ENCODE measurements at places on chromosomes 12 and 14. TPM values are rescaled to one million over a fixed set of nuclear protein-coding genes. Genes with fewer than 3 reads are reported as not detected.

GRCh38 chr14:99350751-99351150, 78.8 kb upstream of the BCL11B start:
- no peak for DNase-seq

GRCh38 chr14:86414146-86414545, 884.2 kb downstream of the FLRT2 start:
- no peak for DNase-seq

- DNase-seq: no peak
Observed at GRCh38 chr14:106044515-106044914, 518.1 kb downstream of the TMEM121 start.

- no peak for DNase-seq
Observed at GRCh38 chr12:105476616-105477015, 146.1 kb downstream of the C12orf75 start.

GRCh38 chr12:110591451-110592051, 8.4 kb upstream of the PPTC7 start:
- DNase-seq: no peak

- DNase-seq: peak; percentile 90
Observed at GRCh38 chr14:94036313-94037167, 10.4 kb downstream of the OTUB2 start.

GRCh38 chr12:67091204-67091603, 178.0 kb upstream of the CAND1 start:
- DNase-seq: no peak

GRCh38 chr12:7061596-7061995, 1.1 kb downstream of the C1S start:
- no peak for DNase-seq

DNA sequence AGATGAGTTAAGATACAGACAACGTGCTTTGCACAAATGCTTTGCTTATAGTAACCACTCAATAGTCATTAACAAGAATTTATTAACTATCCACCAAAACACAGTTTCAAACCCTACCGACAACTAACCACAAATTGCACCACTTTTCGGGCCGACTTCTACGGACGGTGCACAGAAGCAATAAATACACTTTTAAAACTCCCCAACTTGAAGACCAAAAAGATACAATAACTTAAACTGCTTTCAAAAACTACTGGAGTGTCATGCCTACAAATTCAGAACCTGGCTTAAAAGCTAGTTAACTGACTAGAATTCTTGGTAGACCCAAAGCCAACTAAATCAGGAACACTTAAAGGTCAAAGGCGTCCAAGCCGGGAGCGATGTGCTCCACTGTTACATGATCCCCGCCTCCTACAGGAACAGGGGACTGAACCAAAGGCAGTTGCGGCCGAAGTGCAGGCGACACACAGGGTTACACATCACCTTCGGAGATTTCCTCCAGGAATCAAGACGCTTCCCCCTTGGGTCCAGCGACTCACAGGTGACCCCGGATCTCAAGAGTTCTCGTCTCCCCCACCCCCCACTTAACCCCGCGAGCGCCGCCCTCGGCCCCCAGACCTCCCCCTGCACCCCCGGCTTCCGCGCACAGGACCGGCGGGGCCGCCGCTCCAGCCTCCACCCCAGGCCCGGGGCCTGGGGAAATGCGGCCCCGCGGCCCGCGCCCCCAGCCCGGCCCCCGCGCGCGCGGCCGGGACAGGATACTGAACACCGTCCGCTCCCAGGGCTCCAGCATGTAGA, 507 bp downstream of the SPTSSA start:
- DNase-seq: peak; percentile 33

DNA sequence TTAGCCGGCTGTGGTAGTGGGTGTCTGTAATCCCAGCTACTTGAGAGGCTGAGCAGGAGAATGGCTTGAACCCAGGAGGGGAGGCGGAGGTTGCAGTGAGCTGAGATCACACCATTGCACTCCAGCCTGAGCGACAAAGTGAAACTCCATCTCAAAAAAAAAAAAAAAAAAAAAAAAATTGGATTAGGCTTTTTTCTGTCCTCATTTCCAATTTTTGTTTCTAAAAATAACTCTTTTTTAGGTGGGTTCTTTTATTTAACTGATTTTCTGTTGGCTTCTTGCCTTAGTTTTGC, 863.7 kb downstream of the LRFN5 start:
- DNase-seq: no peak

GRCh38 chr12:48118284-48118871, 786 bp upstream of the PFKM start:
- DNase-seq: no peak

GRCh38 chr12:124800506-124800905, 63.2 kb downstream of the SCARB1 start:
- no peak for DNase-seq

GRCh38 chr12:79069009-79069408, 204.4 kb downstream of the SYT1 start:
- no peak for DNase-seq

- no peak for DNase-seq
Observed at GRCh38 chr14:59213368-59214315, 25.2 kb downstream of the DAAM1 start.

GRCh38 chr12:52149651-52150241, 42.1 kb downstream of the KRT80 start:
- DNase-seq: no peak

- DNase-seq: peak; percentile 3
Observed at GRCh38 chr12:9149372-9149771, 33.7 kb upstream of the A2M start.

DNA sequence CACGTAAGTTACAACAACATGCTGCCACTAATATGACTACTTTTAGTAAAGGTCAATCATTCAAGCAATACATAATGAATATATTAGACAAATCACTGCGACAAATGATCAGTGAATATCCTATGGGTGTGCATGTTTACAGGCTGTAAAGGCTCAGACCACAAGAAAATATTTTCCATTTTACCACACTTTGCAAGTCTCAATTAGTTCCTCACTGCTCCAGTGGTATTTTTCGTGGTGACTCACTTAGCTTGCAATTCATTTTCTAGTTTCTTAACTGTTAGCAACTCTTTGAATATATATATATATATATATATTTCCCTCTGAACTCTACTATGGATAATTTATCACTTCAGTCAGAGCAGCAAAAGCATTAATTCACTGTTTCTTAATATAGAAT, 96.9 kb downstream of the EML5 start:
- no peak for DNase-seq

GRCh38 chr12:38144601-38145436, 171.8 kb upstream of the ALG10B start:
- no peak for DNase-seq

GRCh38 chr12:9104087-9104486, 11.6 kb downstream of the A2M start:
- no peak for DNase-seq

- no peak for DNase-seq
Observed at GRCh38 chr14:76495983-76496382, 120.0 kb downstream of the ESRRB start.

DNA sequence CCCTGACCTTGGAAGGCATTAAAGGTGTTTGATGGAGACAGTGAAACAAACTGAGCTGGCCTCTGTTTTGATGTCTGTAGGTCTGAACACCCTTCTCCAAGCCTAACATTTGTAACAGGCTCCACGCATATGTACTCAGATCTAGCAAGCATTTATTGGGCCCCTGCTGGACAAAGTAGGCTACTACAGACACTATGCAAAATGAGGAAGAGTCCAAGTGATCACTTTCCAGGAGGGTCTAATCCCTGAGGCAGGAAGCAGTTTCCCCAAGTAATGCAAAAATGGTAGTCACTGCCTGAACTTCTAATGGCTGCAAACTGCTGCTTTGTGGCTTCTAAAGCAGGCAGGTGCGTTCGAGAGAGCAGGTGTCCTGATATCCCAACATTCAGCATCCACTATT, 405.8 kb downstream of the MED13L start:
- DNase-seq: peak; percentile 5

- DNase-seq: peak; percentile 75
Observed at GRCh38 chr12:101939856-101940265, 62.5 kb downstream of the DRAM1 start.

DNA sequence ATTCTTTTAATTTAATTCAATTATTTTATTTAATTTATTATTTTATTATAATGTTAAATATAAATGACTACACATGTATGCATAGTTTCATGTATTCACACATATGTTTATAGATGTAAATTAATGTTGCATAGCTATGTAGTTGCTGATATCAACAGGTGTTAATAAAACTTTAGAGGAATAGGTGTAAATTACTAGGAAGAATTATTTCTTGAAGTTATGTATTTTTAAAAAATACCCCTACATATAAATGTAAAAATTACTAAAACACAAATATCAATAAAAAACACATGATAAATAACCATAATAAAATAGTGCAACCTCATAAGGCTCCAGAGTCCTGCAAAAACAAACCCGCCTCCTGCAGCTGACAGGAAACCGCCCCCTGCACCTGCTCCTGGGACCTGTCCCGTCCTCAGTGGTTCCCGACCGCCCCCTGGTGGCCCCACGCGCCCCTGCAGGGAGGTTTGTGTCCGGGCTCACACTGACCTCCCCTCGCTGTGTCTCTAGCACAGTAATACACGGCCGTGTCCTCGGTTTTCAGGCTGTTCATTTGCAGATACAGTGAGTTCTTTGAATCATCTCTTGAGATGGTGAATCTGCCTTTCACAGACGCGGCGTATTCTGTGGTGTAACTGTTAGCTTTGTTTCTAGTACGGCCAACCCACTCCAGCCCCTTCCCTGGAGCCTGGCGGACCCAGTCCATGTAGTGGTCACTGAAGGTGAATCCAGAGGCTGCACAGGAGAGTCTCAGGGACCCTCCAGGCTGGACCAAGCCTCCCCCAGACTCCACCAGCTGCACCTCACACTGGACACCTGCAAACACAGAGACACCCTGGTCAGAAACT, 1264.0 kb downstream of the TMEM121 start:
- DNase-seq: peak; percentile 92

DNA sequence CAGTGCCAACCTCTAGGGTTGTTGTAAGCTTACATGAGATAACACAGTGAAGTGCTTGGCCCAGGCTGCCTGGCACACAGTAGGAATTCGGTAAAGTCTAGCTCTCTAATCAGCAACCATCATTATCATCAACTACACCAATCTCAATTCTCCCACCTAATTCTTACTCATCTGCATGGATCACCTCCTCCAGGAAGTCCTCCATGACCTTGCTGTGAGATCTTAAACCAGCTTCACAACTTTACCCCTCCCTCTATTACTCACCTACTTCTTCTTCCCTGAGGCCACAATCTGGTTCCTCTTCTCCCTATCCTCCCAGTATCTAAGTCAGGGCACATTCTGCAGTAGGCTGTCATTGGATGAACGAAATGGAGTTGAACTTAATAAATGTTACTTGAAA, 67.3 kb downstream of the GSC start:
- DNase-seq: no peak

- DNase-seq: no peak
Observed at GRCh38 chr12:58981961-58982360, 61.7 kb upstream of the LRIG3 start.

DNA sequence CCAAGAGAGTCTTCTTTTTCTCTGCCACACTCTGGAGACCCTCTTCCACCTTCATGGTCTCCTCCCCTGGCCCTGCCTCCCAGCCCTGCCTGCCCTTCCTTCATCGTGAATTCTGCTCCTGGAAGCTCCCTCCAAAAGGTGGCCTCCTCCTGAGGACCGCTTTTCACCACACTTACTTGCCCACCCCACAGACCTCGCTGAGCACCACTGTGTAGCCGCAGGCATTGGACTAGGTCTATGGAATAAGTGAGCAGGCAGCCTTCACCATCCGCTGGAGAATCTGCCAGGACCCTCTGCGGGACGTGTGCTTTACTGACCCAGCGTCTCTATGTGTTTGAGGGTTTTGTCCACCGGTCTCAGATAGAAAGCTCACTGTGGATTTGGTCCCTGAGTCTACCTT, 9.7 kb upstream of the KRT5 start:
- DNase-seq: no peak

DNA sequence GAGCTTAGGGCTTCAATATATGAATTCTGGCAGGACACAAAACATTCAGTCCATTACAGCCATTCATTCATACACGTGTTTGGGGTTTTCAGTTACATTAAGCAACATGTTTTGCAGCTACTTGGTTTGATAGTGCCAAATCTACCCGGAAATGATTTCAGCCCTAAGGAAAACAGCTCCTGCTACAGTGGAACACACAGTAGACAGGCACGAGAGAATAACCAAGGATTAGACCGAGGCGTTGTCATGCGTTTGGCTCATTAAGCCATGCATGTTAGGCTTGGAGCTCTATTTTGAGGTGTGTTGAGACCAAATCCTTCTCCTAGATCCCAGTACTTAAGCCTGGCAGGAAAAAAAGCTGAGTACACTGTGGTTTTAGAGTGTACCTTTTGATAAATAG, 177.4 kb downstream of the PRKCH start:
- DNase-seq: no peak

- peak; percentile 4 for DNase-seq
Observed at GRCh38 chr14:35985474-35986218, 159.5 kb downstream of the BRMS1L start.

DNA sequence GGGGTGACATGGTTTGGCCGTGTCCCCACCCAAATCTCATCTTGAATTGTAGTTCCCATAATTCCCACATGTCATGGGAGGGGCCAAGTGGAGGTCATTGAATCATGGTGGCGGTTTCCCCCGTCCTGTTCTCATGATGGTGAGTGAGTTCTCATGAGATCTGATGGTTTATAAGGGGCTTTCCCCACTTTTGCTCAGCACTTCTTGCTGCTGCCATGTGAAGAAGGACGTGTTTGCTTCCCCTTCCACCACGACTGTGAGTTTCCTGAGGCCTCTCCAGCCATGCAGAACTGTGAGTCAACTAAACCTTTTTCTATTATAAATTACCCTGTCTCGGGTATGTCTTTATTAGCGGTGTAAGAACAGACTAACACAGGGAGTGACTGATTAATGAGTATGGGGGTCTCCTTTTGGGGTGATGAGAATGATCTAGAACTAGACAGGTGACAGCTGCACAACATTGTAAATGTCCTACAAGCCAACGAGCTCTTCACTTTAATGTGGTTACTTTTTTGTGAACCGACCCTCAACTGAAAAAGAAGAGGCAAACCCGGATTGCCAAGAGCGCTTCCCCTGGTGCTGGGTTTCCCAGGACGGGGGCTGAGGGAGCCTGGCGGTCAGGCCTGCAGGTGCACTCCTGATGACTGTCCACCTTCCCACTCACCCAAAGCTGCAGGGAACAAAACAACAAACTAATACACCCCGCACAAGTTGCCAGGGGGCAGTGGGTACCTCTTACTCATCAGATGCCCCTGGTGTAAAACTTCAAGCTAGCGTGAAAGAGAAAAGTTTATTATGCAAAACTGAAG, 90.1 kb downstream of the NCOR2 start:
- DNase-seq: peak; percentile 37

SDS gene
- total RNA-seq: not detected

TAPBPL gene
- total RNA-seq: 28.0 TPM

PTPRB gene
- not detected for total RNA-seq

OR6C2 gene
- total RNA-seq: not detected

DNAI7 gene
- total RNA-seq: not detected

GXYLT1 gene
- 6.3 TPM for total RNA-seq

MTRFR gene
- total RNA-seq: 28.1 TPM

ERG28 gene
- total RNA-seq: 14.9 TPM

ARHGEF25 gene
- 1.1 TPM for total RNA-seq

KRT2 gene
- total RNA-seq: not detected

SOX5 gene
- not detected for total RNA-seq

GALNT6 gene
- total RNA-seq: 22.3 TPM
